Activated naive CD4-positive, alpha-beta T cell treated with Interleukin-2 at 50 U/mL for 16 hours (primary cell): ENCODE measurements at places on chromosomes 12 and 14.

- no peak for DNase-seq
Measured at GRCh38 chr12:122048151-122048550, 26.5 kb downstream of the BCL7A start.

DNA sequence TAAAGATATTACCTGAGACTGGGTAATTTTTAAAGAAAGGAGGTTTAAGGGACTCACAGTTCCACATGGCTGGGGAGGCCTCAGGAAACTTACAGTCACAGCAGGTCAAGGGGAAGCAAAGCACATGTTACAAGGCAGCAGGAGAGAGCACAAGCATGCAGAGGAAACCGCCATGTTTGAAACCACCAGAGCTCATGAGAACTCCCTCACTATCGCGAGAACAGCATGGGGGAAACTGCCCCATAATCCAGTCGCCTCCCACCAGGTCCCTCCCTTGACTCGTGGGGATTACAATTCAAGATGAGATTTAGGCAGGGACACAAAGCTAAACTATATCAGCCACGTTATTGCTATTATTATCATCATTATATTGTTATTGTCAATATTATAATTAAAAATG, 138.7 kb downstream of the RIMBP2 start:
- no peak for DNase-seq

GRCh38 chr12:92462049-92462448, 240.7 kb upstream of the PLEKHG7 start:
- DNase-seq, result peak; percentile 2

GRCh38 chr14:95774265-95775160, 60.6 kb upstream of the TCL1A start:
- DNase-seq, result peak; percentile 48

DNA sequence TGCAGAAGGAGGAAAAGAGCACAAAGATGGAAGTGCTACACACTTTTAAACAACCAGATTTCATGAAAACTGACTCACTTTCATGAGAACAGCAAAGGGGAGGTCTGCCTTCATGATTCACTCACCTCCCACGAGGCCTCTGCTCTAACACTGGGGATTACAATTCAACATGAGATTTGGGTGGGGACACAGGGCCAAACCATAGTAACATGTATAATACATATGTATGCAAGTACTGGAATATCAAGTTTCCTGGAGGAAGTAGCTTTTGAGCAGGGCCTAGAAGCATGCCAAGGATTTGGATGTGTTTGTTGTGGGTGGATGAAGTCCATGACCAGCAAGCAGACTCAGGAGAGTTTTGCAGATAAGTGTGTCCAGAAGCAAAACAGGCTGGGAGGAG, 409.0 kb downstream of the RGS6 start:
- DNase-seq, result no peak
